Stimulated activated CD4-positive, alpha-beta T cell treated with anti-CD3 and anti-CD28 coated beads, TNF-alpha, amount 100 ng/mL, for 48 hours (primary cell): ENCODE measurements at places on chromosomes 4 and X.

DNA sequence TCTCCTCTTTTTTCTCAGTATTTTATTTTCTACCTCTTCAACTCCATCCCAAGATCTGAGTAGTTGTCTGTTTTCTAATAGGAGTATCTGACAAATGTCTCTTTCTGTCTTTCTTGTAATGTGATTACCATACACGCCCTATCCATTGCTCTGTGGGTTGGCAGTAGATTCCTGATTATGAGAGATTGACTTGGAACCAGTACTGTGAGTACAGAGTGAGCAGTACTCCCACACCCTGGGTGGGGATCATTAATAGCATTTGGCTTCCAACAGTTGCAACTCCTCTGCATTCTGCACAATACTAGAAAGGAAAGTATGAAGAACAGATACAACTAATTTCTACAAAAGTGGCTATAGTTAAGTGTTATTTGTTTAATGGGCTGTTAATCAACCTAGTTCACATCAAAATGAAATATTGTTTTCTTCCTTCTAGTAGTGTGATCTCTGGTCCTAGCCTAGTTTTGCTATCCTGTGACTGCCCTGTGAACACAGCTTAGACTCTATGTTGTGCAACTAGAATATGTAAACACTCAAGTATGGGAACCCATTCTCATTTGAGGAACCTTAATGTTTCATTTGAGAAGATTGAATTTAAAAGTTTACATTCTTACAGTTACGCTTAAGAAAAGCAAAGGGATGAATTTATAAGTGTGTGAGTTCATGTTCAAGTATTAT, 112.9 kb downstream of the PTPN13 start:
- DNase-seq, result no peak

DNA sequence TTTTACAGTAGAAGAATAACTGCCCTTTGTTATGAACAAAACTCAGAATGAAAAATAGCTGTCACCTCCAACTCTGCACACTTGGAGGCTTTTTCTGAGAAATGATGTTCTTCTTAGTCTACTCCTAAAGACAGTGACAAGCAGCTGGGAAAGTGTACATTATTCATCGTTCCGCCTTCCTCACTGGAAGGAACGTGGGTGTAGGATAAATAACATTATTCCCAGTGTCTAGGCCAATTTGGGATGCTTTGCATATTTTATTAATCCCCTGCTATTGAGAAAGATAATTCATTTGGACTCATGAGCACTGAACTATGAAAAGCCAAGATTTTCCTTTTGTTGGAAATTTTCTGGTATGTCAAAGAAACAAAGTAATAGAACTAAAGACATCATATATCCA, 87.8 kb downstream of the VCX2 start:
- DNase-seq, result no peak

DNA sequence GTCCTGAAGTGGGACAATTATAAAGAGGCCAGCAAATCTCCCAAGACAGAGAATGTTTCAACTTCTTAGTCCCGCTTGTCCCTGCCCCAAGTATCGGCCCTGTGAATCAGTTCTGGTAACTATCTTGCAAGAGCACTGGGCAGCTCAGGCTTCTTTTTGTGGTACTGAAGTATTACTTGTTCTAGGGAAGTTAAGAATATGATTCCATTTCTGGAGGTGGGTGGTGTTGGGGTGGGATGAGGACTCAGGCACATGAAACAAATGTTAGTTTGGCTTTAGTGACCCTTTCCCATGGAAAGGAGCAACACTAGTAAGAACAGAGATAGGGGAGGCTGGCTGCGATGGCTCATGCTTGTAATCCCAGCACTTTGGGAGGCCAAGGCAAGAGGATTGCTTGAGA, 28.9 kb downstream of the HOPX start:
- DNase-seq, result no peak

DNA sequence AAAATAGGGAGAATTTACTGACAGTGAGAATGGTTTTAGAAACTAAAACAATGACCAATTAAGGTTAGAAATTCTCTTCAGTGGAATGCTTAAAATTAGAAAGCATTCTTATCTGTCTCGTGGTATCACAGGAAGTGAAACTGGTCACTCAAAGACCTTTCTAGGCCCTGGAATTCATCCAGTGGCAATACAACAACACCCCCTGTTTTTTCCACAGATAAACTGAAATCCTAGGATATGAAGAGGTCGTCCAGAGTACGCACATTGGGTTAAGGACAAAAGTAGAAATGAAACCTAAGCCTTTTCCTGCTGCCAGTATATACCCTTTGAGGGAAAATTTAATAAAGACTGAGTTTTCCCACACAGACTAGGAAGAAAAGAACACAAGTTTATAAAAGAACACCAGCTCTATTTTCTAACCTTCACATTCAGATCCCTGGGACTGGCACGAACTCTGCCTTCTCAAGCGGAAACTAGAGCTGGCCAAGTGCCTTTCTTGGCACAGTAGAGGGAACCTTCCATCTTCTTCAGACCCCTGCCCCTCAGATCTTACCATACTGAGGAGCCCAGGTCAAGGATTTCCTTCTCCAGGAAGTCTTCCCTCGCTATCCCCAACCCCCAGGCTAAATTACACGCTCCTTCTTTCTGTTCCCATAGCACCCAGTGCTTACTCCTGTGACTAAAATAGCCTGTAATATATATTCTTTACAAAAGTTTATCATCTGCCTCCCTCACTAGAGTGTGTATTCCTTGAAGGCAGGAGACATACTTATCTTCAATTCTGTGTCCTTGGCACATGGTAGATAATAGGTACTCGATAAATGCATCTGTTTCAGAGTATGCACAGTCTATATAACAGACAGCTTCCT, 16.9 kb downstream of the LHFPL1 start:
- no peak for DNase-seq

- DNase-seq, result no peak
Observed at GRCh38 chr4:139300431-139301112, 733 bp upstream of the NAA15 start.

GRCh38 chrX:16771483-16772398, 14.5 kb upstream of the TXLNG start:
- no peak for DNase-seq

- DNase-seq, result no peak
Observed at GRCh38 chr4:67459164-67459563, 86.1 kb downstream of the CENPC start.

DNA sequence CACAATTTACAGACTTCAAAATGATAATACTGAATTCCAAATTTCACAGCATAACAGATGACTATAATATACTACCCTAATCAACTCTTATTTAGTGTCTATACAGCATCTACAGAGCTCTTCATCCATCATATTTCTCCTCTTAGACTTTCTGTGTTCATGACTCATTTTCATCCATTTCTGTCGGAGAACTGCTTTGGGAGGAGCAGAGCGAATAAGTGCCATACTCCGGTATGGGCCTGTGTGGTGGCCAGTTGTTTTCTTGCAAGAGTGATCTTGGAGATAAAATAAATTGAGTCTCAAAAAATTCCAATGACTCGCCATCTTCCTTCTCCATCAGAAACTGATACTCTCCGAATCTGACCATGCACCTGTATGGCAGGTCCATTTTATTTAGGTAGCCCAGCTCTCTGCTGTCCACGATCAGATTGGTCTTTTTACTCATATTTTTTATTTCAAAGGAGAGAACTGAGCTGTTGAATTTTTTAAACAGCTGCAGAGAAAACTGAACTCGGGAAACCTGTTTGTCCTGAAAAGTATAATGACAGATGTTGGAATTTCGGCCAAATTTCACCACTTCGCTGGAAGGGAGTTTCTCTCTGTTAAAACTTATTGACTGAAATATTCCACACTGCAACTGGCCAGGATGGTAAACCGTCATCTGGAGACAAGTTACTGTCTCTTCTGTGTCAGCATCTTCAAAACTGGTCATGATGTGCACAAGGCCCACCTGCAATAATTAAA, 7.8 kb downstream of the TIFA start:
- DNase-seq, result no peak

- DNase-seq, result no peak
Observed at GRCh38 chrX:137988470-137988869, 422.5 kb downstream of the ZIC3 start.

DNA sequence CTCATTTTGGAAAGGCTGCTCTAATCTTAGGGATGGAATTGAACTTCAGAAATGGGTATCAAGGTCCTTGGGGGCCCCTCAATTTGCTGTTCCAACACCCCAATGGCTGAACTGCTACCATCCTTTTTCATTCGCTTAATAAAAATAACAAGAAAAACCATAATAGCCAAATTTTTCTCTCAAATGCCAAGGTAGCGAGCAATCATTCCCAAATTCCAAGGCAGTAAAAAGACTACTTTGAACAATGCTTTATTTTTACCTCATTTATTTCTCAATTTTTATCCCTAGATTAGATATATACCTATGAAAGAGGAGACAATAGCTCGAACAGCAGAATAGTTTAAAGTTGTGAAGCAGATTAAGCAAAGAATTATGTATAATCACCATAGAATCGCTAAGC, 323.4 kb upstream of the SLC7A11 start:
- DNase-seq, result no peak

GRCh38 chr4:13296986-13297385, 187.2 kb downstream of the RAB28 start:
- no peak for DNase-seq

DNA sequence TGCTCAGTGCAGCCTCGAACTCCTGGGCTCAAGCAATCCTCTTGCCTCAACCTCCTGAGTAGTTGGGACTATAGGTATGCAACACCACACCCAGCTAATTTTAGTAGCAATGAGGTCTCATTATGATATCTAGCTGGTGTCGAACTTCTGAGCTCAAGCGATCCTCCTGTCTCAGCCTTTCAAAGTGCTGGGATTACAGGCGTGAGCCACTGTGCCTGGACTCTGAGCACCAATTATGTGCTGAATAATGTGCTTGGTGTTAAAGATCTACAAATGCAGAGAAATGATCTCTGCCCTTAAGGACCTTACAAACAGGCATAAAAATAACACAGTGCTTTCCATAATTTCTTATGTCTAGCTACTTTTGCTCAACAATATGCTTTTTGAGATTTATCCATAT, 129.0 kb upstream of the CBR4 start:
- DNase-seq, result no peak

DNA sequence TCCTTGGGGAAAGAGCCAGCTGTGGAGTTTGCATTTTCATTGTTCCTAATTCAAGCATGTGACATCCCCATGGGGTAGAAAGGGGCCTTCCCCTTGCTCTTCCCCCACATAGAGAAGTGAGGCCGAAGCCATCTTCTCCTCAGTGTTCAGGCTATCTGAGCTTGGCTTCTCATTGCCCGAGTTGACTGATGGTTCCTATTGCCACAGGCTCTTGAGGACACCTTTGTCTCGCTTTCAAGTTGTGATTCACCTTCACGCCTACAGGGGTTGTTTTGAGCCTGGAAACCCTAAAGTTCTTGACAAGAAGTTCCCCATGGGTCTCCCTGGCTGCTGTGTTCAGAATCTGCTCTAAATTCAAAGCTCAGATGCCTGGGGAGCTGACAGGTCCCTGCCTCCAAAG, 25.0 kb downstream of the CCNQ start:
- DNase-seq, result no peak

- DNase-seq, result no peak
Observed at GRCh38 chrX:134541906-134542305, 81.9 kb downstream of the HPRT1 start.

DNA sequence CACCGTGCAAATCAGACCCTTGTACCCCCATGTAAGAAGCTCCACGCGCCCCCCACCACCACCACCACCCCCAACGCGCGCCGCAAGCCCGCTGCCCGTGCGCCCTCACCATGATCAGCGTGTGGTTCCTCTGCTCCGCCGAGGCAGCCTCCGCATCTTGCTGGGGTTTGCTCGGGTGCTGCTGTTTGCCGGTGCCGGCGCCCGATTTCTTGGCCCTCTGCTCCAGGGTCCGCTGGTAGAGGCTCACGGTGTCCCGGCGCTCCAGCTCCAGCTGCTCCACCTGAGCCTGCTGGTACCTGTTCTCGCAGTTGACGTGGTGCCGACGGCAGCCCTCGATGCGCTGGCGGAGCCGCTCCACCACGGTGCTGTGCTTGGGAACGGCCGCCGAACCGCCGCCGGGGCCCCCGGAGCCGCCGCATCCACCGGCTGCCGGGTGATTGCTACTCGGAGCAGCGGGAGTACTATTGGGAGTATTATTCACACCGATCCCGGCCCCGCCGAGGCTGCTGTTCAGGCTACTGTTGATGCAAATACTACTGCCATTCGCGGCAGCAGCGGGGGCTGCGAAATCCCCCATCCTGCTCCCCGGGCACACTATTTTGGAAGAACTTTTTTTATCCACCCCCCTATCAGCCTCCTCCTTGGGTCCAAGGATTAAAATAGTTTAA, 1.1 kb downstream of the MAML3 start:
- DNase-seq, result no peak

DNA sequence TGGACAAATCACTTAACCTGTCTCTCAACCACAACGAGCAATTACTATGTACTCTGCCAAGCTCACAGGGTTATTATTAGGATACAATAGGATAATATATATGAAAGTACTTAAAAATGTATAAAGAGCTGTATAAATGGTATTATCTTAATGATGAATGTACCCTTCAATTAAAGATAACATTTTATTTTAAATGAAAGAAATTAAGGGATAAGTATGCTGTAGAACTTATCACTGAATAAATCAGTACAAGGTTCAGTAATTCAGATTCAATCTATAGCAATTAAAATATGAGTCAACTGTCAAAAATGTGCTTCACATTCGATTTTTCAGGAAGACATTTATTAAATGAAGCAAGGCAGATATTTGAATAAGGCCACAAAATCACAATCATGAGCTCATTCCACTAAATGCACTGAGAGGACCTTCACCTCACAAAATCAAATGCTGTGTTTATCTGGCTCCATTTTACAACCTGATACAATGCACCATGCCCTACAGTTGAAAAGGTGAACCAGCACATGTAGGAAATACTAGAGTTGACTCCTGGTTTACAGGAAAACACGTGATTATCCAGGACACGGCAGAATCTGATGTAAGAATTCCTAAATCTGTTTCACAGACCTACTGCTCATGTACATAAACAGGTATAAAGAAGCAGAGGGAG, 4.4 kb downstream of the LRCH2 start:
- no peak for DNase-seq

DNA sequence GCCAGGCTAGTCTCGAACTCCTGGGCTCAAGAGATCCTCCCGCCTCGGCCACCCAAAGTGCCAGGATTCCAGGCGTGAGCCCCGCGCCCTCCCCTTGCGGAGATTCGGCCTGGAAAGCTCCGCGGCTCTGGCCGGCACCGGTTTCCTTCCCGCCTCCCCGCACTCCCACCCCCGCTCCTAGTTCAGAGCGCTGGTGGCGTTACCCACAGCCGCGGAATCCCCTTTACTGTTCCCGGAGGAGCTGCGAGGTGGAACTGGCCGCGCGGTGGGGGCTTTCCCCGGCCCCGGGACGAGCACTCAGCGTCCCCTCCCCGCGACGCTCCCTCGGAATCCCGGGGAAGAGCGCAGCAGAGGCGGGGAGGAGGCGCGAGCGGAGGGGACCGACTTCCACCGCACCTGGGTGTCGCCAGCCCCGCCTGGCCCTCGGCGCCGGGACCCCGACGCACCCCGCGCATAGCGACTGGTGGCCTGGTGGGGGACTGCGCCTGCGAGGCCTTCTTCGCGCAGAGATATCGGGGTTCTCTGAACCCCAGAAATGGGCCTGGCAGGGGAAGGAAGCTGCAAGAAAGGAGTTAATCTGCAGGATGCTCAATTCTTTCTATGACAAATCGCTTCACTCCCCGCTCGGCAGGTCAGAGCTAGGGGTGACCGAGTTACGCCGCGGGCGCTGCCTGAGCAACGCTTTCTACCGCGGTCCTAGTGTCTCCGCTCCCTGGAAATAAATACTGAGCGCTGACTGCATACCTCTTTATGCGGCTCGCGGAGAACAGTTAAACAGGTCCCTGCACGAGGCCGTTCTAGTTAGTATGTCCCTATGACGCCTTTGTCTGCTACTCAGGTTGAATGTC, 14.6 kb upstream of the SLC25A4 start:
- no peak for DNase-seq
